Inflammatory macrophage (primary cell): ENCODE measurements at places on chromosomes 6 and 20.

DNA sequence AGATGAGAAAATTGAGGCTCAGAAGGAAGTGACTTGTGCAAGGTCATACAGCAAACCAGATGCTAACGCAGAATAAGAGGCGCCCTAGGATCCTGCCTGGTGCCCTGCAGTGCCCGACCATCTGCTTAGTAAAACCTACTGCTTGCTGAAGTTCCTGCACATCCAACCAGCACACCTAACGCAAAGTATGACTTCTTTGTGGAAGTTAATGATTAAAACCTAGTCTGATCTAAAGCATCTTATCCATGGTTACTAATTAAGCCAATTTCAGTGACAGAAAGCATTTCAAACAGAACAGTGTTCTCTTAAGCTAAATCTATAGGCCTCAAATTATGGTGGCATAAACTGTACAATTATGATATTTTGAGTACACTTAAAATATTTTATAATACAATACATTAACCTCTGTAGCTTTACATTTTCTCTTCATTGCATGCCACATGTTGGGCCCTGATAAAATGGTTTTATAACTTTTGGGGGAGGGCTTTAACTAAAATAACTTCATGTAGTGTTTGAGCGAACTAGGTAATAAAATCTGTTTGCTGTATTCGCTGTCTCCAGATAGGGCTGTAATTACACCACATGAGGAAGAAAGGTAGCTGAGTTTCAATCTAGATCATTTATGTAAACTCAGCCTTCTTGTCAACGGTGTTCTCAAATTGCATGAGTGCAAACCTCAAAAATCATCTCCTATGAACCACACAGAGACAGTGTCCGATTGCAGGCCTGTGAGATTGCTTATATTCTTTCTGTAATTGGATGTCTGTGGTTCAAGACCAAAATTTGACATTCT, 37.5 kb upstream of the BEND3 start:
- DNase-seq, result no peak

- peak; percentile 33 for DNase-seq
Observed at GRCh38 chr20:10171864-10172751, 46.5 kb upstream of the SNAP25 start.

DNA sequence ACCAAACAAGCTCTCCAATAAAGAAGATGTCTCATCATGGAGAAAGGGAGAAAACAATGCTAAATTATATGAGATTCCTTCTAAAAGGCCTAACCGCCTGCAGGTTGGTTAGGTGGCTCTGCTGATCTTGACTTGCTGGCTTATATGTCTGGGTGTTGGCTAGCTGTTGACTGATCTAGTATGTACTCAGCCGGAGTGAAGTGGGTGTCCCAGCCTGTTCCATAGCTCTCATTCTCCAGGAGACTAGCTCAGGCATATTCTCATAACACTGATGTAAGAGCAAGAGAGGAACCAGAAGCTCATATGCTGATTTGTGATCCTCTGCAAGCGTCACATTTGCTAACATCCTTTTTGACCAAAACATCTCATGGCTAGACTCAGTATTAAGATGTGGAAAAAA, 473.0 kb downstream of the BMP2 start:
- DNase-seq, result no peak

DNA sequence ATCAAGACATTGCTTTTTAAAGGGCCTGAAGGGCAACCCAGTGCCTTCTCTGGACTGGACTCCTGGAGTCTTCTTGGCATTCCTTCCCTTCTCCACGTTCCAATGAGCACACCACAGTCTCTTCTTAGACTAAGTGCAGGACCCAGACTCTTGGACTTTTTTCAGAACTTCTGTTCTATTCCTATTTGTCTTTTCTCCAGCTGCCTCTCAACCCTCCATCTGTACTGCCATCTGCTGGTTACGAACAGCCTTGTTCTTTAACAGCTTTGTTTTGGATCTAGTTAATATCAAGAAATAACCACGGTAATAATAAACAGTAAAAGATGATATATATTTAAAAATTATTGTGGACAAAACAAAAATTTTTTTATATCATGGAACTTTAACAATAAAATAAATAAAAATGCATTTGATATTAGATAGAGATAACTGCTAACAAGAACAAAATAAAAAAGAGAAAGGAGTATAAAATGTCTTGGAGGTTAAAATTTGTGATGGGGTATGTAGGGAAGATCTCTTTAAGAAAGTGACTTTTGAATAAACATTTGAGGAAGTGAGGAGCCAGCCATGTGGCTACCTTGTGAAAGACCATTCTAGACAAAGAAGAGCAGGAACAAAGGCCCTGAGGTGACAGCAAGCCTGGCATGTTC, 105.1 kb upstream of the HCRTR2 start:
- peak; percentile 55 for DNase-seq

GRCh38 chr20:5046656-5047339, 45.5 kb upstream of the SLC23A2 start:
- DNase-seq, result peak; percentile 81

DNA sequence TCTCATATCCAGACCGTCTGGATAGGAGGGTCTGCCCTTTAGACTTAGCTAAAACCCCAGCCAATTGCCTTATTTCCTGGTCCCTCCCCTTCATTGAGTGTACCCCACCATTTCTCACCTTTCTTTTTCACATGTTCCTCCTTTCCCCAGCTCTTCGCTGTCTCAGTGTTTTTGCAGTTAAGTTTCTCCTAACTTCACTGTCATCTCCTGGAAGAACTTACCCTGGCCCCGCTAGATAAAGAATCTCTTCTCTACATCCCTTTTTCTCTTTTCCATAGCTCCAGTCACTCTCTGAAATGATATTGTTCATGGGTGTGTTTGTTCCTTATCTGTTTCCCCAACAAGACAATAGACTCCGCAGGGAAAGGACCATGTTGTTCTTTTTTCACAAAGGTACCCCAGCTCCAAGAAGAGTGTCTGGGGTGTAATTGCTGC, 208.8 kb downstream of the TSHZ2 start:
- no peak for DNase-seq

- peak; percentile 99 for DNase-seq
Observed at GRCh38 chr6:143806282-143807102, 36.6 kb upstream of the LTV1 start.

GRCh38 chr6:4794140-4794707, 18.0 kb downstream of the CDYL start:
- no peak for DNase-seq
